ENCODE measurements at places on chromosomes 1 and 21.

DNA sequence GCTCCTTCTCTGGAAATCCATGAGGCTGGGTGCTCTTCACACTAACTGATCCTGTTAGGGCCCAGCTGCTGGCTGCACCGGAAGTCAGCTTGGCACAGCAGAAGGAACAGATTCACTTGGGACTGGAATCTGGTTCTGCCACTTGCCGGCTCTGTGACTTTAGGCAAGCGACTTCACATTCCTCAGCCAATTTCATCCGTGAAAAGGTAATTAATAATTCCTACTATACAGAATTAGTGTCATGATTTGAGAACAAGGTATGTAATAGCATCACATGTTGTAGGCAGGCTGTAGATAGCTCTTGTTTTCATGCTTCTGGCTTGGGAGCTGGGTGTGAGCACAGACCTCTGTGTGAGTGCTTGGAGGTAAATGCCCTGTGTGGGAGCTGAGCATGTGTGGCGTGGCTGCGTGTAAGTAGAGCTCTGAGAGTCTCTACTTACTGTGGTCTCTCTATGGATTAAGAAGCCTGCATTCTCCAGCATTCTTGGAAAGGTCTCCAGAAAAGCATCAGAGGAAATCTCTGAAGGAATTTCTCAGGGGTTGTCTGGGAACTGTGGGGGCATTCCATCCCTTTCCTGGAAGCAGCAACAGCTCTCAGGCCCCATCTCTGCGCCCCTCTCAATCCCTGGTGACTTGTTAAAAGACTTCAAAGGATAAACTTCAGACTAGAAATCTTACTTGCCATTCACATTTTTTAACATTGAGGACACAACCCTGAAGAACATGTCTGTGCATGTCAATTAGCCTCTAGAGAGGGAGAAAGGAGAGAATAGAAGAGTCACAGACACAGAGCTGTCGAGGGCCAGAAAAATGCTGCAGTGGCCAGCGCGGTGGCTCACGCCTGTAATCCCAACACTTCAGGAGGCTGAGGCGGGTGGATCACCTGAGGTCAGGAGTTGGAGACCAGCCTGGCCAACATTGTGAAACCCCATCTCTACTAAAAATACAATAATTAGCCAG, 47.7 kb upstream of the PPM1J start:
- no peaks in the 10 kb centered on the region for H3K36me3 ChIP-seq
- no peak for DNase-seq
- H3K27me3 ChIP-seq: no peaks in the 10 kb centered on the region
- H3K4me1 ChIP-seq: peaks cover 8% of the 10 kb centered on the region
- peak overlapping the region; percentile 74 for H3K27ac ChIP-seq

DNA sequence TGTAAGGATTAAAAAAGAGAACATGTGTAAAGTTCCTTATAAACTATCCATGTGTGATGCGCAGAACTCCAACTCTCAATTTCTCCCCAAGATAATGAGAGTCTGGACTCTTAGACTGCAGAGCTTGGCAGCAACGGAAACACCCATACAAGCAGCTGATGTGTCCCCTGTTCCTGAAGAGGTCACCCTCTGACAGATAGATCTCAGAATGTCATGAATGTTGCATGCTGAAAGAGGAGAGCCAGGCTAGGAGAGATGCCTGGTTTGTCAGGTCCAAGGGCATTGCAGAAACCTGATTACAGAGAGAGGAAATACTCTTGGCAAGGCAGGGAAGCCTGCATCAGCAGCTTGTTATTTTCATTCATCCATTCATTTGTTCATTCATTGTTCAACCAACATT, 24.2 kb downstream of the MTARC1 start:
- no peaks in the 10 kb centered on the region for H3K4me1 ChIP-seq
- no peak overlapping the region for H3K27ac ChIP-seq
- no peak for DNase-seq
- no peaks in the 10 kb centered on the region for H3K36me3 ChIP-seq
- H3K27me3 ChIP-seq: no peaks in the 10 kb centered on the region

GRCh38 chr1:109481646-109482045, 2.1 kb upstream of the ATXN7L2 start:
- peaks cover 35% of the 10 kb centered on the region for H3K27me3 ChIP-seq
- H3K4me1 ChIP-seq: peaks cover 14% of the 10 kb centered on the region
- no peak overlapping the region for H3K27ac ChIP-seq
- H3K4me3 ChIP-seq: no peak overlapping the region
- no peak for DNase-seq
- H3K36me3 ChIP-seq: no peaks in the 10 kb centered on the region

DNA sequence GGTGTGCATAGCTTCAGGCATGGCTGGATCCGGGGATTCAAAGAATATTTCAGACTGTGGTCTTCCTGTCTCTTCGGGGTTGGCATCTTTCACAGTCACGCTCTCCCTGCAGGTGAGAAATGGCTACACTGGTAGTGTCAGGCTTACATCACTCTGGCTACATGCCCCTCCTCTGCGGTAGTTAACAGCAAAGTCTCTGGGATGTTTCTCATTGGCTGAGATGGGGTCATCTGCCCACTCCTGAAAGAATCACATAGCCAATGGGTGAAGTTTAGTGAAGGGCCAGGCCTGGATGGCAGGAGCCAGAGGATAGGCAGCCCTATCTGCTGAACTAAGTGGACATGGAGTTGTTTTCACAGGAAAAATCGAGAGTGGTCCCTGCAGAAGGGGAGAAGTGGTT, 356.5 kb downstream of the MATN1 start:
- H3K36me3 ChIP-seq: no peaks in the 10 kb centered on the region
- no peaks in the 10 kb centered on the region for H3K27me3 ChIP-seq
- DNase-seq: no peak

DNA sequence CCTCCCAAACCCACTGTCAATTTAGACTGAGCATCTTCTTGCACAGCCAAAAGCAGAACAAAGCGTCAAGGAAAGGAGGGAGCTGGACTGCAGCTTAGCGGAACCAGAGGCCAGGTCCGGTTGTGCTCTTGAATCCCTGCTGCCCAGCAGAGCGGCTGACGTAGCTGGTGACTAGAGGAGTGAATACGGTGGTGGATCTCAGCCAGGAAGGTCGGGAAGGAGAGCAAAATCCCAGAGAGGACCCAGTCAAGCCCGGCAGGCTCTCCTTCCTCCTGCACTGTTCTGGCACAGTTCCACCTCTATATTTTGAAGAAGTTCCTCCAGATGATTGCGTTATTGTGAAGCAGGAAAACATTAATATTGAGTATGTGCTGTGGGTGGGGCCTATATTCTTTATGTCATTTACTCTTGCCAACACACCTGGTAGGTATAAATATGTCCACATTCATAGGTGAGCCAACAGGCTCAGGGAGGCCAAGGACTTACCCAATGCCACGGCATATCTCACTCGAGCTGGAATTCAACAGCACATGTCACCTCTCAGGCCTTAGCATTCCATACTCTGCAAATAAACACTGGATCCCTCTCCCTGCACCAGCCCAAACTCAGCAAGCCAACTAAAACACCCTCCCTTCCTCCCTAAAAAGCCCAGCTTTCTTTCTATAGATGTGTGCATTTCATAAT, 23.6 kb upstream of the ABCB10 start:
- H3K4me1 ChIP-seq: peaks cover 17% of the 10 kb centered on the region
- H3K36me3 ChIP-seq: no peaks in the 10 kb centered on the region
- no peak overlapping the region for H3K4me3 ChIP-seq

Measured in esophagus squamous epithelium (tissue), 5 donors.